Nephron progenitor cell (in vitro differentiated cells): ENCODE measurements at places on chromosomes 4 and X.

DNA sequence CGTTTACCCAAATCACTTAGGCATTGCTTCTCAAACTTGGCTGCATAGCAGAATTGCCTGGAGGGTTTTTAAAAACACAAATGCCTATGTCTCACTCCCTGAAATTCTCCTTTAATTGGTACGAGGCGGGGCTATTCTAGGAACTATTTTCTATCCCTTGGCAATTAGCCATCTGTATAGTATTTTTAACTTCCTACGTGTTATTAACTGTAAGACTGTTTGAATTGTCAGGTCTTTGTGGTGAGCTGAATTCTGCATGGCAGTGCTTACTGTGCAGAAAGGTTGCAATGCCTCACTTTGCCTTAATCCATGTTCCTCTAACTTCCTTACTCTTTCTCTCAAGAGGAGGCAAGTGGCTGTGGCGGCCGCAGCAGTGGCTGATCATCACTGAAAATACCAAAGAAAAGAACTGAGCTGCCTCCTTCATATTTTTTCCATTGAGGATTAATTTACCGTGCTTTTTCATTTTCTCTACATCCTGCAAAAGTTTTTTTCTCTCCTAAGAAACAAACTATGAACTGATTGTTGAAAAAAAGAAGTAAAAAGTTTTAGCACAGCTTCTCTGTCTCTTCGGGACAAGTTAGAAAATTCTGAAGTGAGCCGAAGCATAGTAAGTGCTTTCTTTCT lies at the start of gene SHROOM3:
TSS of gene SHROOM3 (plus strand) at position 329 of the 627 bp plus-strand sequence. CDS start 824 bp downstream, outside the sequence.
- no peak for DNase-seq

DNA sequence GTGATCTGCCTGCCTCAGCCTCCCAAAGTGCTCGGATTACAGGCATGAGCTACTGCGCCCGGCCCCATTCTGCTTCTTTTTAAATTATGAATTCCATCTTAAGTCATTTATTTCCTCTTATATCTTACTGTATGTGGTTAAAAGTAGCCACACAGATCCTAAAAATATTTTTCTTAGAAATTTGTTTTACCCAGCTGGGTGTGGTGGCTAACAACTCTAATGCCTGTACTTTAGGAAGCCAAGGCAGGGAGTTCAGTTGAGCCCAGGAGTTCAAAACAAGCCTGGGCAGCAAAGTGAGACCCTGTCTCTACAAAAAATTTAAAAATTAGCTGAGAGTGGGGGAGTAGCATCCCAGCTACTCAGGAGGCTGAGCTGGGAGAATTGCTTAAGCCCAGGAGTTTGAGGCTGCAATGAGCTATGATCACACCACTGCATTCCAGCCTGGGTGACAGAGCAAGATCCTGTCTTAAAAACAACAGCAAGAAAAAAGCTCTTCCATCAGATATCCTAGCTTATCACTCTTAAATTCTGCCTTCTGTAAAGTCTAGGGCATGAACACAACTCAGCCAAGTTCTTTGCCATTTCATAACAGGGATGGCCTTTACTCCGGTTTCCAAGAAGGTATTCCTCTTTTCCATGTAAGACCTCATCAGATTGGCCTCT lies 15.1 kb upstream of the AFF1 start:
- DNase-seq = no peak

- DNase-seq = no peak
These were observed 46.9 kb downstream of the CHST7 start for GRCh38 chrX:46620505-46620904.

DNA sequence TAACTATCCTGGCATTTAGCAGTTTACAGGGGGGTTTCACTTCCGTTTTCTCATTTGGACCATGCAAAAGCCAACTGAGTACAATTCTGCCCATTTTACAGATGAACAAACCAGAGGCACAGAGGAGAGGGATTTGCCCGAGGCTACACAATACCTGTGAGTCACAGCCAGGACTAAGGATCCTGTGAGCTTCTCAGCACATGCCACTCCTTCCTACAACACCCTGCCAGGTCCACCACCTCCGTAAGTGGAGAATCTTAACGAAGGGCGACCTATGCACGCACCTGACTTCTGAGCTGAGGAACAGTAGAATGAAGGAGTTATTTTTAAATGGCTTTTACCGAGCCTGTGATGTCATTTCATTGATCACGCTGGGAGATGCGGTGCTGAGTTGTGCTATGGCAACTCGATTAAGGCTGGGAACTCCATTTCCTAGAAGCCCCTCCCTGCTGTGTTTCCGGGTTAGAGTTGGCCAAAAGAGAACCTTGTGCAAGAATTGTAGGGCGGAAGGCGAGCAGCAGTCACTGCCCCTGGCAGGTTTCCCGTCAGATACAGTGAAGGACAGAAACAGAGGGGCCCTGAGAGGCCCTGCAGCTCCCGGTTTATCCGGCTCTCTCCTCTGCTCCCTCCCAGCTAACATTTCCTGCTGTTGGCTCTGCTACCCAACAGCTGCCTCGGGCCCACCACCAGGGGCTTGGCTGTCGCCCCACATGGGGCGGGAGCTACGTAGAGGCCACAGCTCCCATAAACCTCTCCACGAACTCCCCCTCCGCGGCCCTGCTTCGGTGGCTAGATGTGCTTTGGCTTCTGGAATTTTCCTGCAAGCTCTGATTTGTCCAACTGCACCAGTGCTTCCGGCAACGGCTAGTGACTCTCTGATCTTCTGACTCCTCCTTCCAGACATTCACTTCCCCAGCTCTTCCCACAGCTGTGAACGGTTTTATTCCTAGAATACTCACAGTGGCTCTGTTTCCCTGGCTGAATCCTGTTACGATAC lies 75.1 kb upstream of the USP9X start:
- DNase-seq = peak; percentile 29

DNA sequence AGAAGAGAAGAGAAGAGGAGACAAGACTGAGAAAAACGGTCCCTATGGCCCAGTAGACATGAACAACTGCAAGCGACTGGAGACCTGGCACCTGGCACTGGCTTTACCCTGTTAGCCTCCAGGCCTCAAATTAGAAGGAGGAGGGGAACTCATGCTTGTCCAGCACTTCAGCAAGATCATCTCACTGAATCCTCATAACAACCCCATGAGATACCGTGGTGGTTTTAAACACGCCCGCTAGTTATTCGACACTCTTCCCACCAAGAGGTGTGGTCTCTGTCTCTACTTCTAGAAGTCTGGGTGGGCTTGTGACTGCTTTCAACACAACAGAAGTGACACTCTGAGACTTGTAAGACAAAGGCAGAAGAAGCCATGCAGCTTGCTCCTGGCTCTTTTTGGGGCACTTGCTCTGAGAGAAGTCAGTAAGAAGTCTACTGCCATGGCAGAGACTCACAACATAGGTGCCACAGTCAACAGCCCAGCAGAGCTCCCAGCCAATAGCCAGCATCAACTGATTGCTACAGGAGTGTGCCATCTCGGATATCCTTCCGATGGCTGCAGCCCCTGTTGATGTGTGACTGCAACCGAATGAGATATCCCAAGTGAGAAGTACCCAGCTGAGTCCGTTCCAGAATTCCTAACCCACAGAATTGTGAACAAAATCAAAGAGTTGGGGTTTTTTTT lies 34.0 kb upstream of the BCOR start:
- no peak for DNase-seq
